Stimulated activated CD4-positive, alpha-beta T cell treated with anti-CD3 and anti-CD28 coated beads, TNF-alpha, amount 100 ng/mL, for 48 hours (primary cell): ENCODE measurements at places on chromosomes 7 and 10.

GRCh38 chr10:113045147-113046055 lies 95.4 kb downstream of the TCF7L2 start:
- DNase-seq = no peak

GRCh38 chr10:14549496-14549895 lies 218.8 kb upstream of the FRMD4A start:
- DNase-seq = no peak

DNA sequence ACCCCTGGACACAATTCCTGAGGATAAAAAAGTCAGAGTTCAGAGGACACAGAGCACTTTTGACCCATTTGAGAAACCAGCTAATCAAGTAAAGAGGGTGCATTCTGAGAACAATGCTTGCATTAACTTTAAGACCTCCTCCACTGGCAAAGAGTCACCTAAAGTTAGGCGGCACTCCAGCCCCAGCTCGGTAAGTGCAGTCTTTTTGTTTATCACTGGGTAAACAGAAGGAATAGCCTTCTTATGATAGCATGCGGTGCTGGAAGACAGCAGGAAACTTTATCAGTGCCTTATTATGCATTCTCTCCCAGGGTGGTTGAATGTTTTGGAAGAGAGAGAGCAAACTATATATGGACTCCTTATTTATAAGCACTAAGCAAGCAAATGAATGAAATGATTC lies 130.5 kb downstream of the CDK14 start:
- no peak for DNase-seq

GRCh38 chr10:11397077-11397965 lies 214.1 kb downstream of the USP6NL start:
- no peak for DNase-seq

- DNase-seq = no peak
Measured at GRCh38 chr7:143884969-143885559, 16.9 kb downstream of the TCAF1 start.

DNA sequence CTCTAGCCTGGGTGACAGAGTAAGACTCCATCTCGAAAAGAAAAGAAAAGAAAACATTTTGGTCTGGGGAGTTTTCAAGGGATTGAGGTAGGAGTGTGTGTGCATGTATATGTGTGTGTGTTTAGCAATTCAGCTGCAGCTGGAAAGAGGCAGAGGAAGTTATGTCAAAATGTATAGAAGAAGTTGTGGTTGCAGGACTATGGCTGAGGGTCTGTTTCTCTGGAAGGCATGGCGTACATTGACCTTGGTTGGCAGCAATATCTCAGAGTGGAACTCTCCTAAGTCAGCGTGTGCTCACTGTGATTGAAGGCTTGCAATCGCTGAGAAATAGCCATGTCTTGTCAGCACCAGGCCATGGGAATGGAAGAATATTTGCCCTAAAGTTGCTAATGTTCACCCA lies 28.6 kb upstream of the RHBDD2 start:
- no peak for DNase-seq
